Left ventricle myocardium inferior (tissue), 1 donor: ENCODE measurements at places on chromosomes 16 and 17. TPM values are rescaled to one million over a fixed set of nuclear protein-coding genes. Genes with fewer than 3 reads are reported as not detected.

The XYLT1 gene
- total RNA-seq = 1.4 TPM

The CTU2 gene
- 13.1 TPM for total RNA-seq

The SLC5A10 gene
- total RNA-seq = not detected

- no peak for DNase-seq
- H3K27me3 ChIP-seq = no peaks in the 10 kb centered on the region
- H3K4me1 ChIP-seq = peaks cover 12% of the 10 kb centered on the region
- H3K27ac ChIP-seq = peak overlapping the region; percentile 62
- H3K4me3 ChIP-seq = no peak overlapping the region
- H3K36me3 ChIP-seq = no peaks in the 10 kb centered on the region
Measured at GRCh38 chr17:1197379-1197778, 17.6 kb upstream of the ABR start.

DNA sequence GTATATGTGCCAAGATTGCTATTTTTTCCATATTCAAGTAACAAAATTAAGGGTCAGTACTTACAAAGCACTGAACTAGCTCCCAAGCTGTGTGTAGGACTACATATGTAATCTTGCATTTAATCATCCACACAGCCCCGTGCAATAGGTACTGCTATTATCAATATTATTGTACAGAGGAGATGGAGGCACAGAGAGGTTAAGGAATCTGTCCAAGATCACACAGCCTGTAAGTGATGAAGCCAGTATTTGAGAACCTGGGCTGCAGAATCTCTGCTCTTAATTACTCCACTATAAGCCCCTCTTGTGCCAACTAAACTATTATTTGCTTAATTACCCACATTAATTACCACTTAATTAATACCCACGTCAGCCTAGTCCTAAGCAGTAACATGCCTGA is 134.1 kb downstream of the KATNIP start:
- no peak for DNase-seq
- peaks cover 46% of the 10 kb centered on the region for H3K36me3 ChIP-seq
- H3K4me3 ChIP-seq = no peak overlapping the region

DNA sequence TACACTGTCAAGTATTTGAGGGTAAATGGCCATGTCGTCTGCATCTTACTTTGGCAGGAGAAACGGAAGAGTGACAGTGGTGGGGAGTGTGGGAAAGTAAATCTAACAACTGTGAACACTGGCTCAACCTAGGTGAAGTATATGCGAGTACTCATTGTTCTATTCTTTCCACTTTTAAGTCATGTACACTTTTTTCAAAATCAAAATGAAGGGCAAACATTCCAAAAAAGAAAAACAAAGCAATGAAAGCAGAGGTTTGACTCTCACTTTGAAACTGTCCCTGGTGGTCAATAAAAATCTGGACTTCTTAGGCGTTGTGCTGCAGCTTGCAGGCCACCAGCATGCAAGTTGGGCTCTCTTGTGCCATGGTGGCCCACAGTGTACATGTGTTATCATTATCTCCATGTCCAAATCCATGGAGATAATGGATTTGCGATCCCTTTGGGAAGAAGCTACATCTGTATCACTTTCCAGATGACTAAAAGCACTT is 32.7 kb downstream of the STAT5B start:
- no peak overlapping the region for H3K27ac ChIP-seq
- H3K4me3 ChIP-seq = no peak overlapping the region
- DNase-seq = no peak
- no peaks in the 10 kb centered on the region for H3K36me3 ChIP-seq
- peaks cover 27% of the 10 kb centered on the region for H3K4me1 ChIP-seq
- H3K27me3 ChIP-seq = no peaks in the 10 kb centered on the region

DNA sequence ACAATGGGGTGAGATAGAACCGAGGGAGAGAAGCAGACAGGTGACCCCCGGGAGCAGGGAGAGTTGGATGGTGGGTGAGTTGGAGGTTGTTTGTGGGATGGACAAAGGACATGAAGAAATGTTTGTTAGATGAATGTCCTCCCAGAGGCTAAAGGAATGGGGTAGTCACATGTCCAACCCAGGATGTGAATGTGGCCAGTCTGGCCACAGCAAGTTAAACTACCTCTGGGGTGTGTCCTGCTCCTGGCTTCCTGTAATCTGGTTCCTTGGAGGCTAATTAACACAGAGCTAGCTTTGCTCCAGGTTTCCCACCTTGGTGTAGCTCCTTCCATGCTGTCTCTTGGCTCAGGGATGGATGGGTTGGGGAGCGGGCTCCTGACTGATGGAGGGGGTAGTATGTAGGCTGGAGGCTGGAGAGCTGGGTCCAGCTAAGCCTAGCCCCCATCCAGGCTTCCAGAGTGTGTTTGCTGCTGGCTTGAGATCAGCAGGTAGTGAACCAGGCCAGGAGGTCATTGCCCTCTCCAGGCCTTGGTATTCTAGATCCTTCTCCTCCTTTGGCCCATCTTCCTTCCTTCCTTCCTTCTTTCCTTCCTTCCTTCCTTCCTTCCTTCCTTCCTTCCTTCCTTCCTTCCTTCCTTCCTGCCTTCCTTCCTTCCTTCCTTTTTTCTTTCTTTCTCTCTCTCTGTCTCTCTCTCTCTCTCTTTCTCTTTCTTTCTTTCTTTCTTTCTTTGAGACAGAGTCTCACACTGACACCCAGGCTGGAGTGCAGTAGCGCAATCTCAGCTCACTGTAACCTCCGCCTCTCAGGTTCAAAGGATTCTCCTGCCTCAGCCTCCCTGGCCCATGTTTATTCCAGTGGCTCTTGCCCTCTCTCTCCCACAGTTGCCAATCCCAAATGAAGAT is 28.0 kb upstream of the UBE2G1 start:
- no peak overlapping the region for H3K27ac ChIP-seq
- H3K4me3 ChIP-seq = no peak overlapping the region
- H3K36me3 ChIP-seq = no peaks in the 10 kb centered on the region
- no peak for DNase-seq
- no peaks in the 10 kb centered on the region for H3K4me1 ChIP-seq
